ENCODE measurements at places on chromosomes 6 and 20.

GRCh38 chr6:65199683-65200082 is 507.3 kb downstream of the EYS start:
- DNase-seq: no peak

DNA sequence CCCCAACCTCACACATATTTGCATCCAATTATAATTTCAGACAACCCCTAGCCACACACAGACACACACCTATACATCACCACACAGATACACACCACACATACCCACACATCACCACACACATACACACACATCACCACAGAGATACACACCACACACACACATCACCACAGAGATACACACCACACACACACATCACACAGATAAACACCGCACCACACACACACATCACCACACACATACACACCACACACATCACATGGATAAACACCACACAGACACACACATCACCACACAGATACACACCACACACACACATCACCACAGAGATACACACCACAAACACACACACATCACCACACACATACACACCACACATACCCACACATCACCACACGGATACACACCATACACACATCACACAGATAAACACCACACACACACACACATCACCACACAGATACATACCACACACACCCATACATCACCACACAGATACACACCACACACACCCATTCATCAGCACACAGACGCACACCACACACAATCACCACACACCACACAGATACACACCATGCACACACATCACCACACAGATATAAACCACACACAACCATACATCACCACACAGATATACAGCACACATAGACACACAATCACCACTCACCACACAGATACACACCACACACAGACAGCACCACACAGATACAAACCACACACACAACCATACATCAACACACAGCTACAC is 74.6 kb downstream of the GRM4 start:
- no peak for DNase-seq

DNA sequence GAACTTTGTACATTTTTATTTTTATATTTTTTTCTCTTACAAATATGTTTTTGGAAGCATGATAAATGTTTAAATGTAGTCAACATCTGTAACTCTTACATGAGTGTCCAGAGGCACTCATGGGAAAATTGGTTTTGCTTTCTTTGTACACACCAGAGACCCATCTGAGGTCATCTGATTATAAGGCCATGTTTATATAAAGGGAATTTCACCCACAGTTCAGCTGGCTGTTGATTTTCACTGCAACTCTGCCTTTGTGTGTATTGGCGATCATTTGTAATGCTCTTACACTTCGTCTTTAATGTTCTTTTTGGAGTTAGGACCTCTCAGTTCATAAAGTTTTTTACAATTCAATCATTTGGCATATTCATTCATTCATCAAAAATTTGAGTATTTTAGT is 28.1 kb downstream of the RIOK1 start:
- DNase-seq: no peak

GRCh38 chr20:31676609-31676989 is 38.9 kb downstream of the COX4I2 start:
- peak; percentile 79 for DNase-seq

DNA sequence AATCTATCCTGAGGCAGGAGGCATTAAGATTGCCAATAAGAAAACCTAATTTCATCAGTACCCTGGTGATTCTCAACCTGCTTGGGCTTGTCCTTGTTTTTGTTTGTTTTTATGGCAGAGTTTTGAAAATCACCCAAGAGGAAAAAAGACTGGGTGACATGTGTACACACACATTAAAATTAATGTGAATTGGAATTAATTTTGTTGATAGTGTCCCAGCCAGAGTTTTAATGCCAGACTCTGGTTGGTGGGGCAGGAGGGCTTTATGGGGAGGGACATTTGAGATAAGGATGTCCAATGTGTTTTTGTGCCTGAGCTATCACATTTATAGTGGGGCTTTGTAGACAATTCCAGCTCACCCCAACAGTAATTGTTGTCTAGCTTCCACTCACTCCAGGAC is 184.6 kb downstream of the ID4 start:
- no peak for DNase-seq

DNA sequence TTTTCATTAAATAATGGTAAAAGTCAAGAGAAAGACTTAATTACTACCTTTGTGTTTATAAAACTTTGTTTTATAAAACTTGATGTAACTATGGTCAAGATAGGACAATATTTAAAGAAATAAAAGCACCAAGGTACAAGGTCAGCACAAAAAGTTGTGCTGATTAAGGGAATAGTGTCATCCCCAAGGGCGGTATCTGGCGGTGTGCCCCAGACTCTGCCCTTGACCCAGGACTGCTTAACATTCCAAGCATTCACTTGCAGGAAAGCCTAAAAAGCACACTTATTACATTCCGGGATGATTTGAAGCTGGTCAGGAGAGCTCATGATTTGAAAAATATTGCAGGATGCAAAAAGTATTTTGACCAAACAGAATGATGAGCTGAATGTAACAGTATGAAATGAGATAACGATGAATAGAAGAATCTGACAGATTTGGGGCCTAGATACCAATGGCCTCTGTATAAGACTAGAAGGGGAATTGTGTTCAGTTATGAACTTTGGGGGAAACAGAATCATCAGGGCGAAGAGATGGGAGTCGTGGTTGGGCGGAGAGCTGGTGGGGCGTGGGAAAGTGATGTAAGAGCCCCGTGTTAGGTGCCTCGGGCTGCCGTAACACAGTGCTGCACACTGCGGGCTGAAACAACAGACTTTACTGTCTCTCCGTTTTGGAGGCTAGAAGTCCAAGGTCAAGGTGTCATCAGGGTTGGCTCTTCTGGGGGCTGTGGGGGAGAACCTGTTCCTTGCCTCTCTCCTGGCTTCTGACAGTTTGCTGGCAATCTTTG is 77.2 kb downstream of the CDC5L start:
- DNase-seq: no peak

DNA sequence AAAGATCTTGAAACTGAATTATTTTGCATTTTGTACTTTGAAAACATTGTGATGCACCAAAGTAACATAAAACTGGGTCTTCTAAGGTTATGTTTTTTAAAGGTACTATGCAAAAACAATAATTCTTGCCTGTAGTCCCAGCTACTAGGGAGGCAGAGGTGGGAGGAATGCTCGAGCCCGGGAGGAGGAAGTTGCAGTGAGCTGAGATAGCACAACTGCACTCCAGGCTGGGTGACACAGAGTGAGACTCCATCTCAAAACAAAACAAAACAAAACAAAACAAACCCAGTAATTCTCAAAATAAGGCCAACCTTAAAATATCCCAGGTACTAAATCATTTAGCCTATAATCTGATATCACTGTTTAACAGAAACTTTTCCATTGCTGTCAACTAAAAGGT is 269.6 kb downstream of the KHDC1L start:
- peak; percentile 30 for DNase-seq

DNA sequence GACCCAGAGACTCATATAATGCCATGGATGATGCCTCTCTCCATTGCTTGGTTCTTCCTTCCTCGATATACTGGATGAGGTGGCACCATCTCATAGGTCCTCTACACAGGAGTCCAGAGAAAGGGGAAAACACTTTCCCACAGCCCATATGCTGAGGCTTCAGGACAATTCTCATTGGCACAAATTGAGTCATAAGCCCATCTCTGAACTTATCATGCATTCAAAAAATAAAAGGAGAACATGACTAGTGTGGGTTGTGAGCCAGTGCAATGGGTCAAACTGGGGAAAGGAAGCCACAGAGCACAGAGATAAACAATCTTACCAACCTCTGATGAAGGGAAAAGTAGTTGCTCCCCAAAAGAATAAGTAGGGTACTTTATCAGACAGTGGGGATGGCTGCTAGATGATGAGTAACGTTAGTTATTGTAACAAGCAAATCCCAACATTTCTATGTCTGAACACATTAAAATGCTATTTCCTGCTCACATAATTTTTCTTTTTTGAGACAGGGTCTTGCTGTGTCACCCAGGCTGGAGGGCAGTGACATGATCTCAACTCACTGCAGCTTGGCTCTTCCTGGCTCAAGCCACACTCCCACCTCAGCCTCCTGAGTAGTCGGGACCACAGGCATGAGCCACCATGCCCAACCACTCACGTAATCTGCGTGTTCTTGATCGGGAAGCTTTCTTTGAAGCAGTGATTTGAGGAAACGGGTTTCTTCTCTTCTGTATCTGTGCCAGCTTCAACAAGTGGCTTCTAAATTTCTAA is 27.0 kb downstream of the SOD2 start:
- DNase-seq: no peak

GRCh38 chr6:15288856-15289255 is 43.0 kb downstream of the JARID2 start:
- DNase-seq: peak; percentile 36

DNA sequence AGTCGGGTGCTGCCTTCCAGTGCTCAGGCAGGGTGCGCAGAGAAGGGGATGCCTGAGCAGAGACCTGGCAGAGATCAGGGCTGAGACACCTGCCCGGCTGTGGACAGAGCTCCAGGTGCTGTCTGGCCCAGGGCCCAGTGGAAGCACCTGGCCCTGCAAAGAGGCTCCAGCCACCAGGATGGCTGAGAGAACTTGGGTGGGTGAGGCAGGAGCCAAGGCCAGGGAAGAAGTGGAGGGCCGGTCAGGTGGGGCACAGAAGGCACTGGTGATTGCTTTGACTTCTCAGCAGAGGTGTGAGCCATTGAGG is 31.2 kb downstream of the PNLDC1 start:
- no peak for DNase-seq

GRCh38 chr6:129646642-129647041 is 63.3 kb downstream of the ARHGAP18 start:
- DNase-seq: no peak

- DNase-seq: no peak
These were observed 318.6 kb downstream of the LRFN2 start for GRCh38 chr6:40268614-40269013.

GRCh38 chr6:143061597-143062385 is 1.1 kb downstream of the AIG1 start:
- no peak for DNase-seq

DNA sequence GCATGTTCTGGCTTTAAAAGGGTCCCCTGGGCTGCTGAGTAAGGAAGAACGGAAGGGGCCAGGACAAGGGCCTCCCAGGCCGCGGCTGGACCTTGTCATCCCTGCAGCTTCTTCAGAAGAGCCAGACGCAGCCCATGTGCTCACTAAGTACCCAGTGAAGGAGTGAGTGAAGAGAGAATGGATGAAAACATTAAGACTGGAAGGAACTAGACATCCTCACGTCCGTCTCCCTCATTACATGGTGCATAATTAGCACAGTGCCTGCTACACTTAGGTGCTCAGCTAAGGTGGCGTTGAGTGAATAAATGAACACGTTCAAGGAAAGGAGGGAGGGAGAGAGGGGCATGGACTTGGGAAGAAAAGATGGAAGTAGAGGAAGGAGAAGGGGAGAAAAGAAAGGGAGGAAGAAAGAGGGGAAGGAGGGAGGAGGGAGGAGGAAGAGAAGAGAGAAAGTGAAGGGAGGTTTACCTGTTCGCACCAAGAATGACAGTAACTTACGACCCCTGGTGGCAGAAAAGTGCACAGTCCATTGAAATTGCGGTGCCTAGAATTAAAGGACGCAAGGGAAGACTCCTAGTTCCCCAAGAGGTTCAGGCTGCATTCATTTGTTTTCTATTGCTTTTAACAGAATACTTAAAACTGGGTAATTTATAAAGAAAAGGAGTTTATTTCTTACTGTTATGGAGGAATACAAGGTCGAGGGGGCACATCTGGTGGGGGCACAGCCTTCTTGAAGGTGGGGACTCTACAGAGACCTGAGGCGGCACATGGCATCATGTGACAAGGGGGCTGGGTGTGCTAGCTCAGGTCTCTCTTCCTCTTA is 8.0 kb downstream of the TP53RK start:
- DNase-seq: peak; percentile 88

DNA sequence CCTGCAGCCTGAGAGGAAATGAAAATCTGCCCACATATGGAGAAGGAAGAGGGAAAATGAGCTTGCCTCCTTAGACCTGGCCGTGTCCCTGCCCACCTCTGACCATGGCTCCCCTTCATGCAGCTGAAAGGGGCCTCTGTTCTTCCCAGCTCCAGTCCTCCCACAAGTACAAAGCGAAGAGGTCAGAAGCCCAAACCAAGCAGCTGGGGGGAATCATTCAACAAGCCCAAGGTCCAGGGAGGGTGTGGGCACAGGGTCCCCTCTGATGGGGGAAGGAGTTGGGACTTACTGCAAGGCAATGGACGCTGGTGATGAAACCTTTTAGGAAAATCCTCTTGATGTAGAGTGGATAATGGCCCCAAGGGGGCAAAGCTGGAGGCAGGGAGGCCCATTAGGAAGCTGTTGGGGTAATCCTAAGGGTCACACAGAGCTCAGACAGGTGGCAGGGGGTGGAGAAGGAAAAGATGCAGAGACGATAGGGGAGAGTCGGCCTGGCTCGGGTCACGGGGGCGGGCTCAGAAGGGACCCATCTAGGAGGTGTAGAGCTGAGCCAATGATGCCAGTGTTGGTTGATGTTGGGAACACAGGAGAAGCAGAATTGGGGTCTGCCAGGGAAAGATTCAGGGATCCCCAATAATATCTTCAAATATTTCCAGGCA is 16.1 kb upstream of the GRM4 start:
- no peak for DNase-seq

DNA sequence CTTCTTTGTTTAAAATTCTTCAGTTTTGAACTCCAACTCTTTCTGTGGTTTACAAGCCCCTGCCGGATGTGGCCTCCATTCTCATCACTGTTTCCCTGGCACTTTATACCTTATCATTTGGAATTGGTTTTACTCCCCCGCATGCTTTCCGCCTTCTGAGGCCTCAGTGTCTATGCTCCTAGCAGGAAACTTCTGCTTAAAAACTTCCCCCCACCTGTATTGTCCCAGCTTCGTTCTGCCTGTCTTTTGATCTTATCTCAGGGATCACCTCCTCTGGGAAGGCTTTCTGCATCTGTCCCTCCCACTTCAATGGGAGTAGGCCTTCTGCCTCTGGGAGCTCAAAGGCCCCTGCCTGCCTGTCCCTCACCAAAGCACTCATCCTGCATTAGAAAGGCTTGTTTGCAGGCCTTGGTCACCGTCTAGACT is 3.4 kb upstream of the ANGPT4 start:
- no peak for DNase-seq

- no peak for DNase-seq
These were observed 72.9 kb downstream of the HDGFL1 start for GRCh38 chr6:22642254-22642653.

DNA sequence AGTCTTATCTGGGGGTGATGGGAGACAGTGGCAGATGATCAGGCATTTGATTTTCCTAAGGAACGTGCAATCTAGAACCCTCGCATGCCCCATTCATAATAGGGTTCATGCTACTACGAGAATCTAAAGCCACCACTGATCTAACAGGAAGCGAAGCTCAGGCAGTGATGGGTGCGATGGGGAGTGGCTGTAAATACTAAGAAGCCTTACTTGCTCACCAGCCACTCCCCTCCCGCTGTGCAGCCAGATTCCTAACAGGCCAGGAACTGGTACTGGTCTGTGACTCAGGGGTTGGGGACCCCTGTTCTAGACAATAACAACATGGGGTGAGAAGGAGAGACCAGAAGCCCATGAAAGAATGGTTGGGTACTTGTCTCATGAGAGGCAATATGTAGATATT is 4.5 kb downstream of the TREML4 start:
- no peak for DNase-seq

GRCh38 chr6:139846538-139847456 is 472.3 kb upstream of the CITED2 start:
- DNase-seq: peak; percentile 32

Data from hematopoietic multipotent progenitor cell treated with erythropoietin and hydrocortisone succinate and interleukin-3 and kit ligand, for 6 days (in vitro differentiated cells).